ENCODE measurements at places on chromosomes 13 and 19. TPM values are rescaled to one million over a fixed set of nuclear protein-coding genes. Genes with fewer than 3 reads are reported as not detected.

Gene HSD17B14
- total RNA-seq, result 2.5 TPM

DNA sequence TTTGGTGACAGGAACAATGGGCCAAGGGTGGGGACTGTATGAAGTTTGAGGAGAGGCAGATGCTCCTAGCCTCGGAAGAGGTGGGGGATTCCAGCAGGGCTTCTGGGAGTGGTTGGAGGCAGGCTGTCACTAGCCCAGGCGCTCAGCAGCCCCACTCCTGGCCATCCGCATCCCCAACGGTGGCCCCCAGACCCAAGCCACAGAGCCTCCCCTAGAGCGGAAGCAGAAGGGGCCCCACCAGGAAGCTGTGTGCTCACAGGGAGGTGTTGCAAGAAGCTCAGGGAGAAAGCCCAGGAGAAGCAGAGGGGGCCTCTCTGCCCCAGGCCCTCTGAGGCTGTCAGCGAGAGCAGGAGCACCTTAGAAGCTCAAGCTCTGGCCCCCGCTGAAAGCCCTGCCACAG, 8.3 kb downstream of the PRAM1 start:
- DNase-seq, result no peak

DNA sequence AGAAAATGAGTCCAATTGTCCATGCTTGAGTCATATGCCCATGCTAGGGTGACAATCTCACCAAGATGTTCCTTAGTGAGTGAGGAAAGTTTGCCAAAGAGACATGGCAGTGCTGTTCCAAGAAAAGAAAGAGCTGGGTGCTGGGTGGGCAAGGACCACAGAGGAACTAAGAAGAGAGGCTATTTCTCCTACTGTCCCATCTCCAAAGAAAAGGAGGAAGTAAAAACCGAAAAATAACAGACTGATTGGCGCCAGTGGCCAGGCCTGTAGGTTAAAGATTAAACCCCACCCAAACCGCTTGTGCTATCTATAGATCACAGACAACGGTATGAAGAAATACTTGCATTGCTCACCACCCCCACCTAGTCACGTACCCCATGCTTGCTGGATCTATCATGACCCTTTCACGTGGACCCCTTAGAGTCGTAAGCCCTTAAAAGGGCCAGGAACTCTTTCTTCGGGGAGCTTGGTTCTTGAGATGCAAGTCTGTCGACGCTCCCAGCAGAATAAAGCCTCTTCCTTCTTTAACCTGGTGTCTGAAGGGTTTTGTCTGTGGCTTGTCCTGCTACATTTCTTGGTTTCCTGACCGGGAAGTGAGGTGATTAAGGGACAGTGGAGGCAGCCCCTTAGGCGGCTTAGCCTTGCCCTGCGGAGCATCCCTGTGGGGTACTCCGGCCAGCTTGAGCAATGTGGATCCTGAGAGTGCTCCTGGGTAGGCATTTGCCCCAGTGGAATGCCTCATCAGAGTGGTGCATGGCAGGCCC, 606.5 kb downstream of the UQCRFS1 start:
- DNase-seq, result no peak

DNA sequence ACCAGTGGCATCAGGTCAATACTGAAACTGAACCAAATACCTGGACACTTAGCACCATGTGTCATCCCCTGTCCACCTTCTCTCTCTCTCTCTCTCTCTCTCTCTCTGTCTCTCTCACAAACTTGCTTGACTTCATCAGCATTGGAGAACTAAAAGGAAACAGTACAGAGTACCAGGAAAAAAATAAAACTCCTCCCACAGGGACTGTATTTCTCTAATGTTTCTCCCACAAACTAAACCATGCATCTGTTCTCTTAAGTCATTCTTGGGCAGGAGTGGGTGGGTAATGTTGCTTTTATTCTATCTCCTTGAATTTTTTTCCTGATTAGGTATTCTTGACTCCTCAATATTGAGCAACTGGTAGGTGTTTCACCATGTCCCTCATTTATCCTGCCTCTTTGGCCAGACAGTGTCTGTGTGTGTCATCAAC, 112.9 kb upstream of the CACNA1A start:
- DNase-seq, result no peak

GRCh38 chr13:43360171-43360570, 336.8 kb downstream of the DNAJC15 start:
- no peak for DNase-seq

GRCh38 chr13:26995159-26995558, 176.5 kb downstream of the USP12 start:
- no peak for DNase-seq
